Neural crest cell (in vitro differentiated cells): ENCODE measurements at places on chromosomes 13 and 19.

DNA sequence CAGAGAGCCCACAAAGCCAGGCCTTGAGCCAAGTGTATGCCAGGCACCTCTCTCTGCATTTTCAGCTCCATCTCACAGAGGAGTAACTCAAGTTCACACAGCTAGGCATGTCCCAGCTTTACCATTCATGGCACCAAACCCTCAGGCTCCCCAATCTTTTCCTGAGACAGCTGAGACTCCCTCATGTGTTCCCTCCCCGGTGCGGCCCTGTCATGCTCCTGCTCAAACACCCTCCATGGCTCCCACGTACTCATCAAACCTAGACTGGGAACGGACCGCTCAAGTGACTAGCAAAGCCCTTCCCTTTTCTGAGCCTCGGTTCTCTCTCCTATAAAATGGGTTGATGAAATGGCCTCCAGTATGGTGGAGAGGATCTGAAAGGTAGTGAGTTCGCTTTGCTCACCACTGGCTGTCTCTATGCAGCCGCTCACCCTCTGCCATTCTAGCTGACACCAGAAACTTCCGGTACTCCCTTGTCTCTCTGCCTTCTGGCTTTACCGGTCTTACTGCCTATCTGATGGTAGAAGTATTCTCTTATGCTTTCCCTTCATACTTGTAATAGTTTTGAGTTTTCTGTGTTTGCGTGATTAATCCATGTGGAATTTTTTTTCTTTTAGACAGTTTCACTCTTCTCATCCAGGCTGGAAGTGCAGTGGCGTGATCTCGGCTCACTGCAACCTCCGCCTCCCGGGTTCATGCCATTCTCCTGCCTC lies 7.8 kb upstream of the SLC44A2 start:
- DNase-seq = no peak

- DNase-seq = no peak
Observed at GRCh38 chr13:87535911-87536310, 135.3 kb upstream of the SLITRK5 start.

- DNase-seq = no peak
Observed at GRCh38 chr13:43260999-43261398, 237.6 kb downstream of the DNAJC15 start.

DNA sequence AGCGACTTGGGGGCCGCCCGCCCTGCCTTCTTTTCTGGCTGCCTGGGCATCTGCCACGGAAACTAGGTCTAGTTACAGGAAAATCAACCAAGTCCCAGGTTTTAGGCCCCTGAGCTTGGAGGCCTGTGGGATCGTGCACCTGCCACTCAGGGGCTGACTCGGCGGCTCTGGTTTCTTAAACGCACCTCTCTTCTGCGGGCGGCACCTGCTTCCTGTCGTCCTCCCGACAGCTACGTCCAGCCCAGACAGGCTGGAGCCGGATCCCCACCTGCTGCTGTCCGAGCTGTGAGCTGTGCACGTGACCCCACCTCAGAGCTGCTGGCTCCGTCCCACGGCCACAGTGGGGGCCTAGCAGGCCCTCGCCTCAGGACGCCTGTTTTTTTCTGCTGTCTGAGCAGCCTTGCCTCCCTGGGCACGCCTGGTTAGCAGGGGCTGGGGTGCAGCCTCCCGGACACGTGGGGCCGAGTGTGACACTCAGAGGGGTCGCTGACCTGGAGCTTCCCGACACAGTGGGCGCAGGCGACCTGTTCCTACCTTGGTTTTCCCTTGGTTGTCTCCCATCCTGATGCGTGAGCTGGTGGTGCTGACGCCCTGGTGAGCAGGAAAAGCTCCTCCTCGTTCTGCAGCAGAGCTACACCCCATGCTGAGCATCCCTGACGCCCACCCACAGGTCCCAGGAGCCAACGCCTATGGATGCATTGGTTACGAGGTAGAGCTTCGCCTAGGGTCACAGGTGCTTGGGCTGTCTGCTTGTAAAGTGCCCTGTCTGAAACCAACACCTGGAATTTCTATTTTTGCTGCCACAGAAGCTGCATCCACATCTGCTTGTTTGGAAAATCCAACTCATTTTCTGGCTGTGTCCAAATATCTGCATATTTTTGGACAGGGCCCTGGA lies 17.5 kb downstream of the TMEM255B start:
- DNase-seq = no peak

GRCh38 chr13:31538067-31539042 lies 201.0 kb upstream of the RXFP2 start:
- no peak for DNase-seq

DNA sequence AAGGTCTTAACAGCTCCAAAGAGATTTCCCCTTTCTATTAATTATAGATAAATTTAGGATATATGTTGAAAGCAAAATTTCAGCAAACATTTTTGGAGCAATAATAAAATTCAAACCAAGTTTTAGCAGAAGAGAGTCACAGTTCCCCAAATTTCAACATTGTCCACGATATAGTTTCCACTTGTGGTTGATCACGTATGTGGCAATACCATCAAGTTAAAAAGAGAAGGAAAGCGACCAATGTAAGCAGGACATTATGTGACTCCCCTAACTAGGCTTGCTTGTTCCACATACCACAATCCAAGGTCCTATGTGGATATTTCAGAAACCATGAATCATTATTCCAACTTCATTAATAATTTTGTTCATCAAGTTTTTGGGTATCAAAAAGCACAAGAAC lies 52.8 kb downstream of the ELF1 start:
- no peak for DNase-seq
